ENCODE measurements at places on chromosomes 6 and 20. TPM values are rescaled to one million over a fixed set of nuclear protein-coding genes. Genes with fewer than 3 reads are reported as not detected.

- no peak for DNase-seq
- H3K4me3 ChIP-seq: no peak overlapping the region
- H3K4me1 ChIP-seq: peaks cover 23% of the 10 kb centered on the region
- no peaks in the 10 kb centered on the region for H3K27me3 ChIP-seq
Measured at GRCh38 chr6:53295176-53295575, 53.6 kb downstream of the ELOVL5 start.

GRCh38 chr6:128672023-128672422 is 151.6 kb upstream of the PTPRK start:
- H3K27ac ChIP-seq: no peak overlapping the region
- H3K4me3 ChIP-seq: no peak overlapping the region
- no peaks in the 10 kb centered on the region for H3K27me3 ChIP-seq
- DNase-seq: no peak

DNA sequence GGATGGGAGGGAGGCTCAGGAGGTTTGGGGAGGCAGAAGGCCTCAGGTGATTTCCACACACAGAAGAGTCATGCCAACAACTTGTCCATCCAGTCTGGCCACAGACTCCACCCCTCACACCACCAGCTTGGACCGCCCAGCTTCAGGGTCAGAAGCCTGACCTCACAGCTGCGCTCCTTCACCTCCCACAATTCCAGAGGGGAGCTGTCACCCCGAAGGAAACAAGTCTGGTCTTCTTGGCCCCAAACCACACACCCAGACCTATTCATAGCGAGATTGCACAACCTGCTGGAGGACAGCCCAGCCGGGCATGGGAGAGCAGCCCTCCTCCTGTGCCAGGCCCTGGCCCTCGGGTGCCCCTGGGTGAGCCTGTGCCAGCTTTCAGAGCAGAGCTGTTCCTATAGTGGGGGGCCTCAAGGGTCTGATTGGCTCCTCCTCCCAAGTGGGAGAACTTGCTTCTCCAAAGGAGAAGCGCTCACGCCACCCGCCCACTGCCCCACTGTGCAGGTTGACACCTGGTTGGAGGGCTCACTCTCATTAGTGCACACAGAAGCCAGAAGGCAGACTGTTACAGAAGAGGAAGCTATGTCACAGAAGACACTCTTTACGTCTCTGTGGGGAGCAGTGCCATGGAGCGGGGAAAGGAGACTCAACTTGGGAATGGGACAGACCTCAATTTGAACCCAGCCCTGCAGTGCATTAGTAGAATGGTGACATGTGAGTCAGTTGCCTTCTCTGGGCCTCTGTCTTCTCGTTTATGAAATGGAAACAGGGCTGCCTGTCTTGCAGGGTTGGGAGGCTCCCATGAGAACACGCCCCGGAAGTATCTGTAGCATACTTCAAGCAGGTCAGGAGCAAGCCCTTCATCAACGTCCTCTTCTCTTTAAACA is 128.8 kb downstream of the FOXO3 start:
- H3K4me3 ChIP-seq: no peak overlapping the region
- no peaks in the 10 kb centered on the region for H3K27me3 ChIP-seq
- peak overlapping the region; percentile 66 for H3K27ac ChIP-seq
- peaks cover 6% of the 10 kb centered on the region for H3K36me3 ChIP-seq

DNA sequence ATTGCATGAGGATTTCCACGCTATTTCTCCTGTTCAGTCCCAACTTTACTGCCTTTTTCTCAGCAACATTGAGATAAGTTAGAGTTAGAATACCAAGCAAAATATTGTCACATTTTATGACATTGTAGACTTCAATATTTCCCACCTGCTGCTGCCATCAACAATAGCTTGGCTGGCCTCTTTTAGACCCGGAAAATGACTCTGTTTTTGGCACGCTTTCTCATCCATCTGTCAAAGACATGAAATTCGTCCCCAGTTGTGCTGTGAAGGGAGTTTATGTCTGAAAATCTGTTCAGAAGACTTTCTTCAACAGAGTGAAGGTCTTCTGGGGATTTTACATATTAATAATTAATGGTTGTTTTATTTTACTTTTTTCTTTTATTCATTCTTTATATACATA is 857.3 kb downstream of the FRK start:
- no peak overlapping the region for H3K27ac ChIP-seq
- no peak for DNase-seq

DNA sequence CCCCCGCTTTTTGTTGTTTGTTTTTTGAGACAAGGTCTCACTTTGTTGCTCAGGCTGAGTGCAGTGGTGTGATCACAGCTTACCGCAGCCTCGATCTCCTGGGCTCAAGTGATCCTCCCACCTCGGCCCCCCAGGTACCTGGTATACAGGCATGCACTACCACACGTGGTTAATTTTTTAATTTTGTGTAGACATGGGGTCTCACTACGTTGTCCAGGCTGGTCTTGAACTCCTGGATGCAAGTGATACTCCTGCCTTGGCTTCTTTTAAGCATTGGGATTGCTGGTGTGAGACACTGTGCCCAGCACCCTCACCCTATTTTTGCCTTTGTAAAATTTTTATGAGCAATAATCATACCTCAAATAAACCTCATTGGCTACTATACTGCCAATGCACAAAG is 5.5 kb downstream of the ENPP3 start:
- no peaks in the 10 kb centered on the region for H3K27me3 ChIP-seq
- no peaks in the 10 kb centered on the region for H3K4me1 ChIP-seq
- H3K36me3 ChIP-seq: no peaks in the 10 kb centered on the region
- no peak for DNase-seq
- no peak overlapping the region for H3K27ac ChIP-seq
- H3K4me3 ChIP-seq: no peak overlapping the region

- H3K27ac ChIP-seq: no peak overlapping the region
- H3K4me1 ChIP-seq: no peaks in the 10 kb centered on the region
- no peak overlapping the region for H3K4me3 ChIP-seq
- no peaks in the 10 kb centered on the region for H3K36me3 ChIP-seq
Measured at GRCh38 chr6:47701363-47701762, 3.0 kb downstream of the ADGRF4 start.

DNA sequence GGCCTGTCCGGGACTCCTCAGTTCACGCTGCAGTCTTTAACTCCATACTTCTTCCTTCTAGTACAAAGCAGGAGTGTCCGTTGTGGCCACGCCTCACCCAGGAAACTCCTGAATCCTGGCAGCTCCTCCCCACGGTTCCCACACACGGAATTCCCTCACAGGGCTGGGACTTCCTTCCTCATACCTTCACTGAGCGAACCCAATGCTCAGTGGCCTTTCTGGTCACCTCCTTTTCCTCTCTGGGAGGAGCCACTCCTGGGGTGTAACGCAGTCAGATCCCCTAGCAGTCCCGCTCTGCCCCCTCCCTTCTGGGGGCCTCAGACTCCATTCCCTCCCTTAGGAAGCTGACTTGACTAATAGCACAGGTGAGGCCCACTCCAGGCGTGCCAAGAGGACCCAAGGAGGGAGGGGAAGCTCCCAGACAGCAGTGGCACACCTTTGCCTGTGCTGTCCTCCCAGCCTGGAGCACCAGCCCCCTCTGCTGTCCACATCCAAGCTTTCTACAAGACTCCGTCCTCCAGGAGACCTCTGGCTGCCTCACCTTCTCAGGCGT is at the start of gene SLC52A3:
SLC52A3 (minus strand) TSS at position 75 of the 553 bp plus-strand sequence. CDS start 2,726 bp downstream, outside the sequence.
- no peaks in the 10 kb centered on the region for H3K4me1 ChIP-seq
- DNase-seq: no peak
- H3K4me3 ChIP-seq: peak within 1 kb of the TSS; percentile 26
- peaks cover 34% of the 10 kb centered on the region for H3K27me3 ChIP-seq

PTCRA gene
- total RNA-seq: not detected

FAM83C gene
- not detected for total RNA-seq

NEDD9 gene
- total RNA-seq: 18.3 TPM
